Activated naive CD4-positive, alpha-beta T cell treated with anti-CD3 and anti-CD28 coated beads for 36 hours (primary cell): ENCODE measurements at places on chromosomes 1 and 21.

DNA sequence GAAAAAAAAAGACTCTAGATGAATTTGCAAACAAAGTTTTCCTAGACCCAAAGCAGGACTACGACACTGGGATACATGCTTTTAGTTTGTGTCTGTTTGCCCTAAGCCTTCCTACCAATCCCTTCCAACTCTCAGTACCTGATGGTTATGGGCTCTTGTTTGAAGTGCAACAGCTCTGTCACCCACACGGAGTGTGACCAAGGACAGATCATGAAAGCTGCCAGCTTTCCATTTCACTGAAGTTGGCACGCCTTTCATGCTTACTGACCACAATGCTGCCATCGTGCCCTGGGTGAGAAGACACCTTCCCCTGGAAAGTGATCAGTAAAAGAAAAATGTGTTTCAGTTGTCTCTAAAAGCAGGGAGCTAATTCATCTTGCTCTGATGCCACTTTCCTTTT is 312.5 kb upstream of the PTBP2 start:
- no peak for DNase-seq

DNA sequence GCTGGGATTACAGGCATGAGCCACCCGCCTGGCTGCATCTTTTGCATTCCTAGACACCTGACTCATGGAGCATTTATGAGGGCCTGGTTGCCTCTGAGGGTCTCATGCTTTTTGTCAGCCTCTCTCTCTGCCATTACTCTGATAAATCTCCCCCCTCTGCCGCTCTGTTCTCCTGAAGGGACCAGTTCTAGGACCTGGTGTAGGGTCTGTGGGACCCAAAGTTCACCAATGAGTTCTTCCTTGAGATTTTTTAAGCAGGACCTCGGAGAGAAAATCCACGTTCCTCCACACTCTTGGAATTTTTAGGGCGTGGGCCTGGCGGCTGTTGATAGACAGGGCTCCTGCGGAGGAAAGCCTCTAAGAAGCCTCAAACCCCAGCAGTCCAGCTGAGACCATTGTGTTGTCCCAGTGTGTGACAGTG is 91.9 kb upstream of the ERRFI1 start:
- DNase-seq: no peak

- DNase-seq: no peak
These were observed 362.2 kb upstream of the SNX7 start for GRCh38 chr1:98299313-98299712.

DNA sequence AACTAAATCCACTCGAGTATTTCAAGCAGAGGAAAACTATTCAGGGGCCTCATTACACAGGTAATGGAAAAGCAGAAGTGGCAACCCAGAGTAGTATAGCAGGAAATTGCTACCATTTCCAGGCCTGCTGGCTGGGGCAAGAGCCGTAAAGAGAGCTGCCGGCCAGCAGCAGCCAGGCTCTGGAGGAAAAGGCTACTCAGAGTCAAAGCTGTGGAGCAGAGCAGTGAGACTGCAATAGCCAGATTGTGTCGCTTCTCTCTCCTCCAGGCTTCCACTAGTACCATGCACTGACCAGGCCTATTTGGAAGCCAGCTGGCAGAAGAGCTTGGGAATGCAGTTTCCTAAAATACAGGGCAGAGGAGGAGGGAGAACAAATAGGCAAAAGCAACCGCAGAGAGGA is 155.5 kb downstream of the OMA1 start:
- no peak for DNase-seq

DNA sequence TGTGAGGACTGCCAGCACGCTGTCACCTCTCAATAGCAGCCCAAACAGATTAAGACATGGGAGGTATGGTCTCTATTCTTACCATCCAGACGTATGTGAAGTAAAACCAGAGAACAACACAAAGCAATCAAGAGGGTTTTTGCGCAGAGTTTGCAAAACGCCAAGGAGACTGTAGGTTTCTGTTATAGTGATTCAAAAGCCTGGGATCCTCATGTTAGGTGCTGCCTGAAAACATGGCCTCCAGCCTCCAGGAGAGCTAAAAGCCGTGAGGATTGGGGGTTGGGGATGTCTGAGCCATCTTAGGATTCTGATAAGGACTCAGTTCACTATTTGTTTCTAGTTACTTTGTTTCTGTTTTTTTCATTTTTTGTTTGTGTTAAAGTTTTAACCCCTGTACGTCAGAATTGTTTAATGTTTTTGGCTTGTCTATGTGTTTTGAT is 4.2 kb upstream of the CCT8 start:
- peak; percentile 67 for DNase-seq

DNA sequence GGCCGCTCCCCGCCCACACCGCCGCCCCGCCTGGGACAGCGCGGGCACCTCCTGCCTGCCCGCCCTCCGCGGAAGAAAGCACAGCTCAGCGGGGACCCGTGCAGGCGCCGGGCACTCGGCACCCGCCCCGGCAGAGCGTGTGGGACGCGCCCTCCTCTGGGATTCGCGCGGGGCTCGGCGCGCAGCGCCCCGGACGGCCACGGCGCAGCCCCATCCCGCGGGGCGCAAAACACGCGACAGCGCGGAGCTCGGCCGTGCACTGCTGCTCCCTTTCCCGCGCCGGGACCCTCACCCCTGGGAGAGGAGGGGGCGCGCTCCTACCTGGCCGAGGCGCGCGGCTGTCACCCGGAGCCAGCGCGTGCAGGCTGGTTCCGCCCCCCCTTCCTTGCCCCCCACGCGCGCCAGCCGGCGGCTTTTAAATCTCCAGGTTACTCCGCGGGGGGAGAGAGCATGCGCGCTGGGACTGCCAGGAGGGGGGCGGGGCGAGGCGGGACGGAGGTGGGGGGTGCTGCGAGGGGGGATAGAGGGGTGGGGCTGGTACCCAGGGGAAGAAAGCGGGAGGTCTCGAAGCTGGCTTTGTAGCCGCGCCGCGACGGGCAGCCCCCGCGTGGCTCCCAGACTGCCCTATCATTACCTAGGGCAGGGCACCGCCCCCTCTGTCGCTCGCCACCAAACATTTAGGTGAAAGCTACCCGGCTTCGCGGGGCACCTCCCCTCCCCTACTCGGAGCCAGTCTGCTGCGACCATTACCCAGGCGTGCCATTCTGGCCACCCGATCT is at the start of gene SLC45A3:
TSS of gene SLC45A3 (minus strand) at position 437 of the 779 bp plus-strand sequence. CDS start 15,853 bp downstream, outside the sequence.
- DNase-seq: peak; percentile 17

GRCh38 chr1:178477841-178478240 is 18.9 kb downstream of the CLEC20A start:
- DNase-seq: no peak

GRCh38 chr1:9900142-9901043 is 9.7 kb downstream of the CTNNBIP1 start:
- peak; percentile 13 for DNase-seq

GRCh38 chr21:27704567-27705166 is 737.8 kb upstream of the ADAMTS5 start:
- no peak for DNase-seq

- DNase-seq: peak; percentile 83
These were observed 65.9 kb downstream of the NDUFS5 start for GRCh38 chr1:39091845-39092645.

DNA sequence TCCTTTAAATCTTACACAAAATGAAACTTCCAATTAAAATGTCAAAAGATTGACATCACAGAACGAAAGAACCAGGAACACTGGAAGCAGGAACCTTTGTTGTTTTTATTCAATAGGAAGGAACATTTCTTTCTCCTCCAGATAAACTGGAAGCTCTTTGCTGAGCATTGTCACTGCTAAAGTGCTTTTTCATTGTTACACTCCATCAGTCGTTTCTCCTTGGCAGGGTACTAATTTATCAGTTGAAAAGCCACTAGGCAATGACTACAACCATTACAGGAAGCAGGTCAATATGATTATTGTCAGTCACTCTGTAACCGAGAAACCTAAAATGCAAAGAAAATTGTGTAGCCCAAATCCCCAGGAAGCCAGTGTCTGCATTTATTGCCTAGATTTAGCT is 163.2 kb upstream of the MAP1LC3C start:
- DNase-seq: no peak

GRCh38 chr21:37667380-37667779 is 248.9 kb downstream of the KCNJ6 start:
- DNase-seq: no peak

DNA sequence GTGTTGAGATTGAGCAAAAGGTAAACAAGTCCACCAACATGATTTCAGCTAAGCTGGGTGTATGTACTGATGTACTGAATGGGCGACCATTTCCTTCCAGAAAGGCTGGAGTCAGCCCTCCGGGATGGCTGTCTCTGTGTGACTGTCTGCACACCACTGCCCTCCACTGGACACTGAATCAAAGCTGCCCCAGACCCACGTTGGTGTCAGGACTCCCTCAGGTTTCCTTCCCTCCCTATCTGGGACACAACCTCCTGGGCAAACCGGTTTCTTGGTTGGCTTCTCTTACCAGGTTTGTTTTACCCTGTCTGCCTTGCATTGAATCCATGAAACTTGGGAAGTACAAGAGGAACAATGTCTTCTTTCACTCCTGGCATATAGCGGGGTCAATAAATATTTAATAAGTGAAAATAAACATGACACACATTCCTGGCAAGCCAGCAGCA is 5.3 kb upstream of the SRP9 start:
- DNase-seq: peak; percentile 67

DNA sequence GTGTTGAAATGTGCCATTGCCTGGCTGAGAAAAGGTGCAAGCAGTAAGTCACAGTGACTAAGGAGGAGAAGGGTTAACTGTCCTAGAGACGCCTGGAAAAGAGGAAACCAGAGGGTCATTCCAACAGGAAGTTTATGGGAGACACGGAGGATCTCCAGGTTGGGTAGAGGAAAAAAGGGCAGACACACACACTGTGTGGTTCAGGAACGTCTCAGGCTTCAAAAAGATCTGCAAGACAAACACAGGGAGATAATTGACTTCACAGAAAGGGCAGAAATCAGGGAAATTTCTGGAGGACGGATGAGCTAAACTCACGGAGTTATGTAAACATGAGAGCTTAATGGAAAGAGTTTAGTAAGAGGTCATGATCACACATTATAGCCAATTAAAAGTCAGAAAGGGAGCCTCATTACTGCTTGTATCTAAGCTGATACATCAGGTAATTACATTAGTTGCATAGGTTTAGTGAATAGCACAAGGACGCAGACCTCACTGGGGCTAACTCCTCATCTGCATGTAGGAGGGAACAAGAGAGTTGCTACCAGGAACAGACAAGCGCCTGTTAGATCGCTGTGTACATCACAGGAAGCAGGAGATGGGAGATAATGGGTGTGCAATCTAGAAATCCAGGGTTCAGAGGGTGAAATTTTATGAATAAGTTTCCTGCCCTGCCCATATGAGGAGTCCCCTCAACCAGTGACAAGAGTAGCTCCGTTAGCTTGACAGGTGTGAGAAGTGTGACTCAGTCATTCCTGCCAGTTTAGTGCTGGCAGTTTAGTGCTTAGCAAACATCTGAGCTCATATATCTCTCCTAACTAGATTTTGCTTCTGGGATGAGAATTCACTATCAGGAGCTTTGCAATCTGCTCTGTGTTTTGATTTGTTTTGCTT is 96.6 kb upstream of the TNR start:
- DNase-seq: peak; percentile 43

- no peak for DNase-seq
These were observed 10.9 kb upstream of the VAV3 start for GRCh38 chr1:107975851-107976250.

DNA sequence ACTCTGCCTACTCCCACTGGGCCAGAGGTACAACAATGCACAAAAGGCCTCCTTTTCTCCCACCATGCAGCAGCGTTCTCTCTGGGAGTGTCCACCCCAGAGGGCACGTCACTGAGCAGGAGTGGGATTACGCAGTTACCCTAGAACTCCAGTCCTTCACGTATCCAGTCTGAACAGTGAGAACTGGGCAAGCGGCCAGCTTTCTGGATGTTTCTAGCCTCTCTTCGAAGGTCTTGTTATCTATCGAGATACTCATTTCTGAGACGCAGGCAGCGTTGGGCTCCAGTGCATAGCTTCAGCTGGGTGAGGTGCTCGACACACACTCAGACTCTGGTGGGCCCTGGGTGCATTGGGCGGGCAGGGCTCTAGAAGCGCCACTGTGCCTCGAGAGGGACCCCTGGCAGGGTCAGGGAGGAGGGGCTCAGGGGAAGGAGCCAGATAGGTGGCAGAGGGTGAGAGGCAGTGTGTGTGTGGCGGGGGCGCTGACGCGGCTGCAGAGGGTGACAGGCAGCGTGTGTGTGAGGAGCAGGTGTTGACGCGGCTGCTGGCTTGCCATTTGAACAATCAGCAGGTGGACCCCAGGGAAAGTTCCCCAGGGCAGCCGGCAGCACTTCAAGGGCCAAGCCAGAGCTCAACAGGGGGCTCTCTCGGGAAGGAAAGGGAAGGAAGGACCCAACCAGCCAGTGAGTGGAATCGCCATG is 27.9 kb downstream of the PRDM15 start:
- no peak for DNase-seq

GRCh38 chr1:209250861-209251636 is 332.5 kb upstream of the CAMK1G start:
- no peak for DNase-seq

GRCh38 chr1:245810181-245810769 is 655.5 kb downstream of the KIF26B start:
- DNase-seq: no peak

DNA sequence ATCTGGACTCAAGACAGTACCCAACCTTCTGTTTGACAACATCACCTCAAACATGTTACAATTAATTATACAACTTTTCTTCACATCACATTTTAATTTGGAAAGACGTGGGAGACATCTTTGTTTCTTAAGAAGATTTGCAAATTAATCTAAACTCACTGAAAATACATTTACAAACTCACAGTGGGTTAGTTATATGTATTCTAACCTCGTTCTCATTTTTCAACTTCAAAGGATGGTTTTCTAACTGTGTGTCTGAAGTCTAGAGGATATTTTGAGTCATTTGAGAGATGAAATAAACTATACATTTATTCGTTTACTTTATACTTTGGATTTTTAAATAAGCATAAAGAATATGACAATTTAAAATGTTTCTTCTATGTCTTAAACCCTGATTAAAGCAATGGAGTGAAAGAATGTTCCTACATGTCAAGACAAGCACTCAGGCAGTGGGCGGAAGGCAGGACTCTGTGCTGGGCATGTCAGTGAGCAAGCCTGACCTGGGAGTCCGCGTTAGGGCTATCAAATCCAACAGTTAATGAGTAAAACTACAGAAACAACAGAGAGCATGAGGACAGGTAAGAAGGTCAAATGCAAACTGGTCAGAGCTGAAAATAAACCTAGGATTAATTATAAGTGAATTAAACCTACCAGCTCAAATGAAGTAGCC is 76.5 kb upstream of the CTTNBP2NL start:
- DNase-seq: no peak

GRCh38 chr1:44237721-44238457 is 24.6 kb downstream of the DMAP1 start:
- peak; percentile 62 for DNase-seq

GRCh38 chr1:205262731-205263171 is 35.0 kb downstream of the TMCC2 start:
- no peak for DNase-seq

DNA sequence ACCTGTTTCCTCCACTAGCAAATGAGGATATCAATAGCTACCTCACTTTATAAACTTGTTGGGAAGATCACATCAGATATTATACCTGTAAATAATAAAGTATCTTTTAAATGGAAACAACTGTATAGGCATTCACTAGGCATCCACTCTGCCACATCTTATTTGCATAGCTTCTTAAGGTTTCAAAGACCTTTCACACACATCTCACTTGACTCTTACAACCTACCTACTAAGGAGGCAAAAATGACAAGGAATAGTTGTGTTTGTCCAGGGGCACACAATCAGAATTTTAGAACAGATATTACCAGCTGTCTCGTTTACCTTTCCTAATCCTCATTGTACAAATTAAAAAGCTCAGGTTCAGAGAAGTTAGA is 51.5 kb downstream of the VANGL2 start:
- no peak for DNase-seq

- DNase-seq: peak; percentile 18
These were observed 39.4 kb upstream of the ZFYVE9 start for GRCh38 chr1:52102336-52103013.

- DNase-seq: no peak
These were observed 65.9 kb downstream of the FMO4 start for GRCh38 chr1:171379846-171380245.
